ENCODE measurements at places on chromosomes 16 and 17.

DNA sequence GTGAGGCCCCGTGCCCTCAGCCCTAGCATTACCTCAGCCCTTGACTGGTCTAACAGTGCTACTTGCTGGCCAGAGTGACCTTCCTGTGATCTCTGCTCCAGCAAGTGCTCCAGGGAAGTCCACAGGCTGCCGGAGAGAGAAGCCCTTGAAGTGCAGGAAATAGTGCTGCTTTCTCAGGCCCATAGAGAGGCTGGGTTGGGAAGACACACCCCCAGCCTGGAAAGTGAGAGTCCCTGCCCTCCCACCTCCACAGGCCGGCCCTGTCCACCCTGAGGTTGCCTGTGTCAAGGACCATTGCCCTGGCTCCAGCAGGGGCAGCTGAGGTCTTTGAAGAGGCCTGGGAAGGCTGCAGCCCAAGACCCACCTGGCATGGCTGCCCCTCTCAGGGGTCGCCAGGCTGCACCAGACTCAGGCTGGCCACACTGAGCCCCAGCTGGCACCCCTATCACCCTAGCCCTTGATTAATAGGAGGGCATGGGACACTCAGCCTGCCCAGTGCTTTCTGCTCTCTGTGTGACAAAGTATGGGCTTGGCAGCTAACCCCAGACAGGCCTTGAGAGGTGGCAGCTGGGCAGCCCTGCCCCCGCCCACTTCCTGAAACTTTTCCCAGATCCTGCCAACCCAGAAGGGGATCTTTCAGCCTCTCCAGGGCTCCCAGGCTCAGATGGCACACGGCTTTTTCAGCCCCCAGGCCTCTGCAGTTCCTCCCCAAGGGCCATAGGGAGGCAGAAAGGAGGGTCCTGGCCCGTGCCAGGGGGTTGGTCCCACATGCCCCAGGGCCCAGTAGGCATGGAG lies 21.7 kb downstream of the ATP6V0D1 start:
- DNase-seq, result no peak

- DNase-seq, result no peak
These were observed 77.8 kb upstream of the CLEC18B start for GRCh38 chr16:74499114-74499513.

- no peak for DNase-seq
These were observed 91.1 kb downstream of the RGS9 start for GRCh38 chr17:65228287-65228686.

- DNase-seq, result no peak
These were observed 9.3 kb downstream of the RIPOR1 start for GRCh38 chr16:67537636-67538591.

DNA sequence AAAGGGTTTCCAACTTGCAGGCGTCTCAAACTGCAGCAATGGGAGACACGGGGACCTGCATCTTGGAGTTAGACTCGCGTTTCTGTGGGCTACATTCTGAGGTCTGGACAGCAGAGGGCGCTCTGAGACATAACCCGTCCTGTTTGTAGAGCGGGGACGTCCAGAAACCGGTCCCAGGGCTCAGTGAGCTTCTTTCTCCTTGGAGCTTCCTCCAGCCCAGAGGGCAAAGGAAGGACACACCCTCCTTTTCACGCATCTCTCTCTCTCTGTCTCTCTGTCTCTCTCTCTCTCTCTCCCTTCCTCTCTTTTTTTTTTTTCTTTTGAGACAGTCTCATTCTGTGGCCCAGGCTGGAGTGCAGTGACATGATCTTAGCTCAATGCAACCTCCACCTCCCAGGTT lies 19.8 kb downstream of the COX4I1 start:
- peak; percentile 46 for DNase-seq

DNA sequence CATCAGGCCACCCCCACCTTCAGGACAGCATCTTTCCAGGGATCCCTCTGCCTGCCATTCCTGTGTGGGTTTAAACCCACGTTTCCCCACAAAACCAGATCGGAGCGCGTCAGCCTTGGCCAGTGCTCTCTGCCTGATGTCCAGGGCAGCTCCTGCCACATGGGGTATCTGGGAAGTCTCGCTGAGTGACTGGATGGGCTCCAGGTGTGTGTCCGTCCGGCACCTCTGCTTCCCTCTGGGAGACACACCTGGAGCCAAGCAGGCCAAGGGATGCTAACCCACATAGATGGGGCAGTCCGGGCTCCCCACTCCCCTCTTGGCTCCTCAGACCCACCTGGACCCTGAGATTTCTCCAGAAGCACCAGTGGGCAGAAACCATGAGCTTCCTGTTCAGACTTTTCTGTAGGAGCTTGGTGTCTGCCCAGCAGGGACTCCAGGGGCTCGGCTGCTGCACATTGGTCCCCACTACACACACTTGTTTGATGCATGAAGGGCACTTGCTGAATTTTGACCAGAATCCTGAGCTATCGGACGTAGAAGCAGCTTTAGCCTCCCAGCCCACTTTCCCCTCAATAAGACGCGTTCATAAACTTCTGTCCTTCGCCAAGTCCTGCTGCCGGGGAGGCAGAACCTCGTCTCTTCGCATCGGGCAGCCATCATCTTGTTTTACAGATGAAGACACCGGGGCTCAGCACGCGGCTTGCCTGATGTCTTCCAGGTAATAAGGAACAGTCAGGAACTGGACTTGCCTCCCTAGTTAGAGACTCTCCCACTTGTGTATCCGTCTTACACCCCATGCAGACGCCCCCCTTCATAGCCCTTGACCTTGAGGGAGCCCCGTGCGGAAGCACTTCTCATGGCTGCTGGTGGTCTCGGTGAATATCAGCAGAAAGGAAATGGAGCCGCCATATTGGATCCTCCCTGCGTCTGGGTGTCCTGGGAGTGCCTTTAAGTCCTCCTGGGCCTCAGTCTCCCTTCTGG lies 91.6 kb upstream of the ZNF469 start:
- DNase-seq, result no peak

GRCh38 chr17:48209973-48210372 lies 102.4 kb downstream of the SNX11 start:
- DNase-seq, result no peak

DNA sequence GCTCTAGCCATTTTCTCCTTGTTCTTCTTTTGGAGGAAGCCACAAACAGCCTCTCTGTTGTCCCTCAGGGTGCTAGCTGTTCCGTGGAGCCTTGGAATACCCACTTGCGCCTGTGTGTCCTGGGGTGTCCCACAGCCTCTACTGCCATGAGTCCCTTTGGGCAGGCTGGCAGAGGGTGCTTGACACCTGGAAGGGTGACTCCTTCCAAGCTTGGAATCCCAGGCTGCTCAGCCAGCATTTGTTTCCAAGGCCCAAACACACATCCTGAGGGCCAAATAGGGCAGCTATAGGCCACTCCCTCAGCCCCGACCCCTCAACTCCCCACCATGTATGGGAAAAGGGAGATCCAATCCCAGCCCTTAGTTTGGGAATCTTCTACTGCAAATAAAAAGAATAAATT lies 14.9 kb downstream of the ZNHIT3 start:
- DNase-seq, result no peak

DNA sequence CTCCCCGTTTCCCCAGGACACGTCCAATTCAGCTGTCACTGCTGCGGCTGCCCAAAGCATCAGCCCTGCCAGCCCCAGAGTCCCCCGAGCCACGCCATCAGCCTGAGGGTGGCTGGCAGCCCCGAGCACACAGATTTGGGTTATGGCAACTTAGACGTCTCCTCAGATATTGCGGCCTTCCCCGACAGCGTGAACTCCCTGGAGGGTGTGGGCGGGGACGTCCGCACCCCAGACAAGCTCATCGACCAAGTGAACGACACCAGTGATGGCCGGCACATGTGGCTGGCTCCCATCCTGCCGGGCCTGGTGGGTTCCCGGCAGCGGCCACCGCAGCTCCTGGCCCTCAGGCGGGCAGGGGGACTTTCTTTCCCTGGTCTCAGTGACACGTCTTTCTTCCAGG lies 224.8 kb downstream of the KATNIP start:
- DNase-seq, result no peak

DNA sequence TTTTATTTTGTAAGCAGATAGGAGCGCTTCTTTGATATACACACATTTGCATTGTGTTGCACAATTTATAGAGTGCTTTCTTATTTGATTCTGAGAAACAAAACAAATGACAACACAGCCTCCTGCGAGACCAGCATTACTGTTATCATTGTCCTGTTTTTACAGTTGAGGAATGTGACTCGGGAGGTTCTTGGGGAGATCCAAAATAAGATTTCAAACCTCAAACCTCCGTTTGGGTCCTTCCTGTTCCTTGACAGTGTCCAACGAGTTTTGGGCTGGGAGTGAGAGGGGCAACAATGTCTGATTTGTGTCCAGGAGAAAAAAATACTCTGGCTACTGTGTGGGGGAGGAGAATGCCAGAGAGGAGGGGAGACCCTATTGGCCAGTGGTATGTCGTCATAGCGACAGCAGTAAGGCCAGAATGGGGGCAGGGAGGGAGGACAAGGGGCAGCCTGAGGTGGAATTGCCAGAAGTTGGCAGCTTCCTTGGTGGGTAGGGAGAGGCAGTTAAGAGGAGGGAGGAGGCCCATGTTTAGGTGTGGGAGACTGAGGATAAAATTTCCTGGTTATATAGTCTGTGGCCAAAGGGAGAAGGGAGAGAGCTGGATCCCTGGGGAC lies 45.5 kb downstream of the TMEM132E start:
- DNase-seq, result no peak

DNA sequence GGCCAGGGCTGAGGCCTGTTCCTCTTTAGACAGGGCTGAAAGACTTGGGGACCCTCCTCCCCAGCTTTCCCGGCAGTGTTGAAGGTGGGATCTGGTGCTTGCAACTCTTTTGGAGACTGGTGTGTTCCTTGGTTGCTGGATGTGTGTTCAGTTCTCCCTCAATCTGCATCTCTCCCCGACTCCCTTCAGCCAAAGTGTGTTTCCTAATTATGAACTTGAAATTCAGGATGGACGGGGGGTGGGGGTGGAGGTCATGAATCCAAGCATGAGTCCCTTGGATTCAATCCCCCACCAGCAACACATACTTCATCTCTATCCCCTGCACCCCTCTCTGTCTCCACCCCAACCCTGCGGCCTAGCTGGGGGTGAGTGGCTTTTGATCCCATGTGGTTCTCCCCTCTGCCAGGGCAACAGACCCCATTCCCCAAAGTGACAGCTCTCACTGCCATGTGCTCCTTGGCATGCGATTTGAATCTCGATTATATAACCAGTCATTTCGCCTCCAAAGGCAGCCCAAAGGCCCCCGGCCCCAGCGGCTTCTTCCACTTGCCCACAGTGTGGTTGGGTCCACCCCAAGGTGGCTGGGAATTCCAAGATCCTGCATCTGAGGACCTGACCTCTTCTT lies 1.3 kb downstream of the ARHGAP23 start:
- no peak for DNase-seq

DNA sequence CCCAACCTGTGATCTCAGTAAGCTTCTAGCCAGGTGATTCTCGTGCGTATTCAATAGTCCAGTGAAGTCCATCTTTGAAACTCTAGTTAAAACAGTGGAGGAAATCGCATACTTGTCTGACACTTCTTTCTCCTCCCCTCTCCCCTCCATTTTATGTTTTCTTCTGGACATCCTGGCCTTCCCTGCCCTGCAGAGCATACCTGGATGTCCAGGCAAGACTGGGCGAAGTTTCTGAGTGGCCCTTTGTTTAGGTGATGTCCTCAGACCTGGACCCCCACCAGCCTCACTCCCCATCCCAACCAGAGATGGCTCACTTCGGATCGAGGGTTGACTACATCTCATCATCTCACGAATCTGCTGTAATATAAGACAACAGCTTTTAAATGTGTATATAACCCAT lies 65.7 kb downstream of the CCDC182 start:
- DNase-seq, result no peak

GRCh38 chr16:75248536-75249380 lies 2.7 kb downstream of the BCAR1 start:
- no peak for DNase-seq

DNA sequence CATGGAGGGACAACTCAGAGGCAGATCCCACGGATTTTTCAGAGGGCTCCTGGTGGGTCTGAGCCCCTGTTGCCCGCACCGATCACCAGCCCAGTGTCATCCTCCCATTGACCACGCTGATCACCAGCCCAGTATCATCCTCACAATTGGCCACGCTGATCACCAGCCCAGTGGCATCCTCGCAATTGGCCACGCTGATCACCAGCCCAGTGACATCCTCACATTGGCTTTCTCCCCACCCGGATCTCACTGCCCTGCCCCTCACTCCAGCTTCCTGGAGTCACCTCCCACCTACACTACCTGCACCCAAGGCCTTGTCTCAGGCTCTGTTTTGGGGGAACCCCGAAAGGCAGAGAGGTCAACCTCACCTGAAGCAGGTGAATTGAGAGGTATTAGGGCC lies 358.2 kb upstream of the TNRC6C start:
- DNase-seq, result no peak

GRCh38 chr16:57732037-57732436 lies 3.5 kb upstream of the KATNB1 start:
- no peak for DNase-seq

DNA sequence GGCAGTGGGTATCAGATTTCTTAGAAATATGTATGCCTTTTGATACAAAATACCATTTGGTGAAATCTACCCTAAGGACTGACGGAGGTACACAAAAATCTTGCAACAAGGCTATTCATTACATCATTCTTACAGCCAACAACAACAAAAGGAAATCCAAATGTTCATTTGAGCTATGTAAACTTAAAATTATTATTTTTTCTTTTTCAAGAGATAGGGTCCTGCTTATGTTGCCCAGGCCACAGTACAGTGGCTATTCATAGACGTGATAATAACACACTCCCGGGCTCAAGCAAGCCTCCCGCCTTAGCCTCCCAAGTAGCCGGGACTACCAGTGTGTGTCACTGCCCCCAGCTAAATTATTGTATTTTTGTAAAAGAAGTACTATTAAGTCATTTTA lies 9.0 kb downstream of the SRR start:
- no peak for DNase-seq

GRCh38 chr16:66269617-66270332 lies 96.7 kb upstream of the CDH5 start:
- no peak for DNase-seq

DNA sequence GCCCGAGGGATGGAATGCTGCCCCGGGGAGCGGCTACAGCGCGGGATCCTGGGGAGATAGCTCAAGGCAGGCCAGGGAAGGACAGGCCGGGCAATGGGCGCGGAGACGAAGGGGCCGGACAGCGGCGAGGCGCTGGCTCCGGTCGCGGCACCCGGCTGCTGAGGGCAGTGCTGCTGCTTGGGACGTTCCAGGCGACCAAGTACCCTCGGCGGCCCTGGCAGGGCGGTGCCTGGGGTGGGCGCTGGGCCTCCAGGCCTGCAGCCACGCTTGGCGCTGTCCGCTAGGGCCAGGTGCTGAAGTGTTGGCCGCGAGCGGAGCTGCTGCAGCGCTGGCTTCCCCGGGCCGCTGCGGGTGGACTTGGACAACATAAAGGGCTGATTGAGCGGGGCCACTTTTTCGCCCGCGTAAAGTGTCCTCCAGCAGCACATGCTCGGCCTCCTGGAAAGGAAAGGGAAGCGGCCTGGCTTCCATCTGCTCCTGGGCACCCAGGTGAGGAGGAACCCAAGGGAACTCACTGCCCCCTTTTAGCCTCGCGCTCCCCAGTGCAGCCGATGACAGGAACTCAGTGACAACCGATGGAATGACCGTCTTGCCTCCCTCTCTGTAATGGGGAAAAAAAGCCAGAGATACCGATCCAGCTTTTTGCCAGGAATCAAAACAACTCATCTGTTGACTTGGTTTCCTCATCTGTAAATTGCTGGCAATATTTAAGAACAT lies 23.7 kb downstream of the CLEC3A start:
- no peak for DNase-seq
